ENCODE measurements at places on chromosomes 5 and 9.

DNA sequence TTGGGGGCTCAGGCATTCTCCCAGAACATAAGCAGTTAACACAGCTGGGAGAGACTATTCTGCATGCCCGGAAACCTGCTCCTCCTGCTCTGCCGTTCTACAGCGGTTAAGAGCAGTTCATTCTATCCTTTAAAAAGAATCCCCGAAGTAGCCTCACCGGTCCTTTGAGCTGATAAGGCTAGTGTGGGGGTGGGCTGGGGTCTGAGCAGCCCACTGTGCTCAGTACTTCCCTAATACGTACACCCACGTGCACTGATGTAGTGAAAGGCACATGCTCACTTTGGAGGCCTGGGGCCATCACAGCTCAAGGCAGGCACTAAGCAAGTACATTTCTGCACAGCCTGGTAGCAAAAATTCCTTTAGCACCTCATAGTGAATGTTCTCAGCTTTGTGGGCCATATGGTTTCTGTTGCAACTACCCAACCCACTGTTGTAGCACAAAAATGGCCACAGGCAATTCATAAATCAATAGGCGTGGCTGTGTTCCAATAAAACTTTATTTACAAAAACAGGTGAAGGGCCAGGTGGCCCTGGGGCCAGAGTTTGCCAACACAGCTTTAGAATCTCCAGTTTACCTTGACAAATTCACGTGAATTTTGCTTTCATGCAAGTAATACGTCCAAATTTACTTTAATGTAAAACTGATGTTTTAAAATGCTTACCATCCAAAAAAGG, 136.4 kb downstream of the ZNF354C start:
- no peak for DNase-seq

DNA sequence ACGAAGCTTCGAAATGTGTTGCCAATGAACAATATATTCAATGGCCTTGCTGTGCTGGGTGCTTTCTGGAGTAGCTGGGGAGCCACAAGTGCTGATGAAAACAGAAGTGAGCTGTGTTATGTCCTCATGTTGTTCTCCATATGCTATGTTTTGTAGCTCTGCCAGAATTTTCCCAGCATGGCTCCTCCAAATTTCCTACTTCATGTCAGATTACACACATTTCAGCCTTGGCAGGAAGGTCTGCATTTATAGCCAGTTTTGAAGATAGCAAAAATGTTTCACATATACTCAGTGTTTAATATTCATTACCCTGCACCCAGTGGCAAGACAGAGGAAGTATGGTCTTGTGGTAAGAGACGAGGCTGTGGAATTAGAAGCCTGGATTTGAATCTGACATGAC, 22.6 kb upstream of the NMUR2 start:
- no peak for DNase-seq

GRCh38 chr5:32304622-32305021, 8.1 kb downstream of the MTMR12 start:
- no peak for DNase-seq

DNA sequence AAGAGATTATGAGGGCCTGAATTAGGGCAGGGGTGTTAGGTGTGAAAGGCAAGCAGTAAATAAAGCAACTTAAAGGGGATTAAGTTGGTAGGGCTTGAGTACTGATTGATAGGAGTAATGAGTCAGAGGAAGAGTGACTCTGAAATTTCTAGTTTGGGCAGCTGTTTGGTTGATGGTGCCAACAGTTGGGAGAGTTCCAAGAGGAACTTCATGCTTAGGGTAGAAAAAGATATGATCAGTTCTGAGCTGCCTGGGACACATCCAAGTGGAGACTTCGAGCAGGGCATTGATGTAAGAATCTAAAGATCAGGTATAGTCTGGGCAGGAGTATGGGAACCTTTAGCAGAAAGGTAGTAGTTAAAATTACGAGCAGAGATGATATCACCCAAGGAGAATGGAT, 10.2 kb downstream of the MAMDC2 start:
- DNase-seq: no peak

DNA sequence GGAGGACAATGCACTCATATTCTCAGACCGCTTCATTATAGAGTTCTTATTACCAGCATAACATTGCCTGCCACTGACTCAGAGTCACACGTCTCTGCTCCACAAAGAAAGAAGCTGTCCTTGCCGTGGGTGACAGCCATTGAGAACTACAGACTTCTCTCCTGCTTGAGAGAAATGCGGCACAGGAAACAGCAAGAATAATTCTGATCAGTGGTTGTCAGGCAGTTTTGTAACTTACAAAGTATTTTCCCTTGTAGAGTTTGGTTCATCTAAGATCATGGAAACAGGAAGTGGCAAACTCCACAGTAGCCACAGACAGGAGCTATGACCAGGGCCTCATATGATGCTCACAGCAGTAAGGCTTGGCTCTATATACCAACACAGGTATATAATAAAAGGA, 47.0 kb downstream of the KCNV2 start:
- DNase-seq: no peak

GRCh38 chr9:125959951-125960619, 212.9 kb downstream of the PBX3 start:
- DNase-seq: no peak

- no peak for DNase-seq
Measured at GRCh38 chr9:120104771-120105170, 475.2 kb downstream of the CDK5RAP2 start.

GRCh38 chr5:3660630-3661029, 65.0 kb downstream of the IRX1 start:
- no peak for DNase-seq

DNA sequence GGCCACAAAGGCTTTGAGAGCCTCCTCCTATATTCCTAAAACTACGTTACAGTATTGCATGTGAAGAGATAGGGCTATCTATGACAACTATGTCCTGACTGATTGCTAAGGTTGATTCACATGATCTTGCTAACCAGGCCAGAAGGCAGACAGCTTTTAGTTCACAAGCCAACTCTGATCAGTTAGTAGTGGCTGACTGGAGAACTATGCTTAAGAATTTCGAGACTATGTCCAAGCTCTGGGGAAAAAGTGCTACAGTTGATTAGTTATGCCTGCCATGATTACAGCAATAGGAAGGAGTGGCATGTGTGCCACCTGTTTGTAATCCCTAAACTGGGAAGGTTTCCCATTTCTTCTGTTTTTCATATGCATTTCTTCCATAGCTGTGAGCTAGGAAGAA, 223.4 kb downstream of the DOCK8 start:
- DNase-seq: no peak

DNA sequence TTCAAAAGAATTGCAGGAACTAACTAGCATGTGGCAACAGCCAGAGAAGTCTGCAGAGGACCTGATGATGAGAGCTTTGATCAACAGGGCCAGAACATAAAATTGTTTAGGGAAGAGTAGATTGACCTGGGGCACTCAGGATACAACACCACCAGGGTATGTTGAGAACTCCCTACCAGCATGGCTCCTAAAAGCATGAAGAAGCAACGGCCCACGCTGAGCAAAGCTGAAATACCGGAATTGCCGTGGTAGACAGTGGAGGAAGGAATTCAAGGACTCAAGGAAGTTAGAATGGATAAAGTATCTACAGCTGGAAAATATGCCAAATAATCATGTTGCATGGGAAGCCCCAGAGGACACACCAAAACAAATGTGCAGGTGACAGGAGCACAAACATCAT, 31.6 kb downstream of the DROSHA start:
- DNase-seq: no peak

DNA sequence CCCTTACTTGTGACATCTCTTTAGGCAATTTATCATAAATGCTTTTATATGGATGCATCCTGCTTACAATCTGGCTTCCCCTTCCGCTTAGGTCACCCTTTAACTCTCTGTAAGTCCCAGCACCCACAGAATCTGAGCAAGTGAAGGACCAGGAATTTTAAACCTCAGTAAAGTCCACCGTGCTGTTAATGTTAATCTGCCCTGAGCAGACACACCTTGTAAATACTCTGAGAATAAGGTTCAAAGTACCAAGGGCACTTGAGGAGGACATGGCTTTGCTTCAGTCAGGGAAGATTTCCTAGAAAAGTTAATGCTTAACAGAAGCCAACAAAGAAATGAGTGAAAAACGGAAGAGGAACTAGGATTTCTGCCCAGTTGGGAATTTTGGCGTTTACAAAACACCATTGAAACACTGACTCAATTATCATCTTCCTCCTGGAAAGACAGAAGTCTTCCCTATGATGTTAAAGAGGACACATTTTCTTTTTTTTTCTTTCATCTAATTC, 26.4 kb upstream of the TTC39B start:
- DNase-seq: no peak

DNA sequence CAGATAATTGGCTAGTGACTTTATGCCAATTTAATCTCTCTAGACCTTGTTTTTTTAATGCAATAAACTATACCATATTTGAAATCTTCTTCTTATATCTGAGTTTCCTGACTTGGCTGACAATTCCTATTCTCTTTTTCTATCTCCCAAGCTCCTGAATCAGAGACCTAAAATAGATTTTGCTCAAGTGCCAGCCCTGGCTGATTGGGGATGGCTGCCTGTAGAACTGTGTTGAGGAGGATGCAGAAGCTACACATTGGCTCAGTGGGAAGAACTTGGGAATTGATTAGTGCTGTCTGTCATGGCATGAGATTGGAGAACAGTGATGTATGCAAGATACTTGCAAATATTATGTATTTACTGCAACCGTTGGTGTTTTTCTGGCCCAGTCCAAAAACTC, 132.8 kb downstream of the INSYN2B start:
- no peak for DNase-seq

DNA sequence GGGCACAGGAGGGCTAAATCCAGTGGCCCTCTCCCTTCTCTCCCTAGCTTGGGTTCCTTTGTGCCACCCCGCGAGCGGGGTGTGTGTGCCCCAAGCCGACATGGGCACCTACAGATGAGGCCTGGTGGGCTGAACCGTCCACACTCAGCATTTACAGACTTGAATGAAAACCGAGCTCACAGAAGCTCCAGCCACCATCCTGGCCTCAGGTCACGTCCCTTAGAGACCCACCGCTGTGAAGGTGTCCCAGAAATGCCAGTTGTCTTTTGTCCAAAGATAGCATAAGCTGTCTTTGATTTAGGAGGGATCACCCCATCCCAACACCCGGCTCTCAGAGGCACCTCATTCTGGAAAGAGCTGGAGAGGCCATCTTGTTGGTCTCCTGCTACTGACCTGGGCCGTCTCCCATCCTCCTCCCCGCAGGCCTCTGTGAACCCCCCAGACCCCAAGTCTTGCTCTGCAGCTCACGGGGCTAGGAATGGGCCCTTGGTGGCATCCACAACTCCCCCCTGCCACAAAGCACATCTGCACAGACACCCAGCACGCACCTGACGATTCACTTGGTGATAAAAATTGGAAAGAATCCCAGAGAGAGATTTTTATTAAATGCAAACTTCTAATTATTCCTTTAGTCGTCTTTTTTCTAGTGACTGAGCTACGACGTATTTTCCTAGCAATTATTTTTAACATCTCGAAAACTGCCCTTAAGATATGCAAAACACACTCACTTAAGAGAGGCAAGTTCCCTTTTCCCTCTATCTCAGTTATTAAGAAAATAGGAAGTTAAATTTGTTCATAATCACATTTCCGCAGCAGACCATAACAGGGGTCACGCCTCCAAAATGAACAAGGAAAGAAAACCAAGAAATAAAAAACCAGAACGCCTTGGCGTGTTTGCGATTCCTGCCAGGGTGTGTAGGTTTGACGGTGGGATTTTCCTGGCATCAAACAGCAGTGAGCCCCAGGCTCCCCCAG, 80.5 kb upstream of the LMX1B start:
- no peak for DNase-seq

DNA sequence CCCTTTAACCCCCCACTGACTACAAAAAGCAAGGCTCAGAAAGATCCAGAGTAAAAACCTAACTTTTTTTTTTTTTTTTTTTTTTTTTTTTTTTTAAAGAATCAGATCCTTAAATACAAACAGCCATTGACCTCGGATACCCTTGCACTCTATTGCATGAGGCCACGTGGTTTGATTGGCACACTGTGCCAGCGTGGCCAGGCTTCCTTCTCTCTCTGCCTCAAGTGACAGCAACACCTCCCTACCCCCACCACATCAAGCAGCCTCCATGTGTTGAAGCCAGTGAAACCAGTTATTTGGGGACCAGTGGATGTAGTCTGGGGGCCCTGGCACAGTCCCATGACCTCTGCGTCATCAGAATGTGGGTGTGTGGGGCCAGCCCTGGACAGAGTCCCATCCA, 71.4 kb downstream of the OTULIN start:
- no peak for DNase-seq

- no peak for DNase-seq
Measured at GRCh38 chr9:79694208-79694607, 122.4 kb downstream of the TLE4 start.

- DNase-seq: no peak
Measured at GRCh38 chr9:110464321-110464720, 115.2 kb downstream of the SVEP1 start.

DNA sequence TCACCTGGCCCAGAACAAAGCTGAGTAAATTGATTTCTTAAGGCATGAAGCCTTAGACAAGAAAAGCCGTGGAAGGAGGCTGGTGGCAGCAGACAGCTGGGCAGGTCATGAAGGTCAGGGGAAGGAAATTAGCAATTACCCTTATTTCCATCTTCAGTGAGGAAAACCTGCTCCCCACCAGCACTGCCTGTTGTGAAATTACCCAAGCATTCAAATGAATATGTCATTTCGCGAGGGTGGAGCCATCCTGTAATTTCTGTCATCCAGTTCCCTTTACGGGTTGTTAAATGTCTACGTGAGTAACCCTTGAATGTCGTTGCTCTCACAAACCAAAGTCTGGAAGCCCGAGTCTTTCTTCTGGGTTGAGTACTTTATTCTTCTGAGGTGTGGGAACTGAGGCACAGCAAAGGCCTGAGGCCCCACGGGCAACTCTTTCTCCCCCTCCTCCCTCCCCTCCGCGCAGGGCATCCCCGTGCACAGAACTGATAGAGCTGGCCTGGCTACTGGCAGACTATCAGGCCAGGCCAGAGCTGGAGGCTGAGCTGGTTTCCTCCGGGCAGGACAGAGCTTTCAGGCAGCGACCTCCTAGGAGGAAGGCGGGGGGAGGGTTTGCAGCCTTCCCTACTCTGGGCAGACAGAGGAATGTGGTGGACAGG, 22.0 kb upstream of the AK3 start:
- DNase-seq: no peak

DNA sequence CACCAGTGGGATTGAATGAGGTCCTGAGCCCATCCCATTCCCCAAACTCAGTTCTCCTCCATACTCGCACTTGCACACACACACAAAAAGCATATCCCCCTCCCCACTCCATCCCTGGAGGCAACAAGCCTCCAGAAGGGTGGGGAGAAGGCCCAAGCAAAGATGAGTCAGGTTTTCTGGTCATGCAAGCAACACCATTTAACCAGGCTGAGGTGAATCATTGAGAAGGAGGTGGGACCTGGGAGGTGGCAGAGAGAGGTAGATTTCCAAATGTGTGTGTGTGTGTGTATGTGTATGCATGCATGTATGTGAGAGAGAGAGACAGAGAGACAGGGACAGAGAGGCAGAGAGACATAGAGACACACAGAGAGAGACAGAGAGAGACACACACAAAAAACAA, 185.2 kb upstream of the TRIM32 start:
- DNase-seq: no peak

- DNase-seq: no peak
Measured at GRCh38 chr5:56596155-56596554, 219.2 kb upstream of the MAP3K1 start.

DNA sequence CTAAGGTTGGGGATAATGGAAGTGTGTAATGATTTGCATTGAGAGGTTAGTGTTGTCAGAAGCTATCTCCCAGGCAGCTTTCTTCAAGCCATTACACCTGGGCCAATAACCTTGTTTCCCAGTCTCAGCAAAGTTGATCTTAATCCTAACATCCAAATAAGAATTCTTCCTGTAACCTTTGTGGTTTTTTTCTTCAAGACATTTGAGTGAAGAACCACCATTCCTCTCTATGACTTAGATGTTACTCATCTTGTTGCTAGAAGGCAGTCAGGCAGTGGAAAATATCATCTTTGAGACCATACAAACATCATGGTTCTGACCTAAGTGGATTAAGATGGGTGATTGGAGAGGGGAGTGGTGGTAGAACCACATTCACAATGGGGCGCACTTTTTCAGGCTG, 103.5 kb downstream of the NDUFAF2 start:
- DNase-seq: no peak

All from hindlimb muscle (tissue), 1 donor.